Breast epithelium (tissue), 4 donors: ENCODE measurements at places on chromosomes 3 and 15. TPM values are rescaled to one million over a fixed set of nuclear protein-coding genes. Genes with fewer than 3 reads are reported as not detected.

Gene FBXW12
- 0.32 TPM for total RNA-seq

GRCh38 chr3:195595785-195596531 is 12.2 kb upstream of the APOD start:
- DNase-seq = no peak

- no peak for DNase-seq
These were observed 1.7 kb downstream of the RAB11A start for GRCh38 chr15:65870889-65871533.

Gene IGDCC3
- total RNA-seq = 0.33 TPM

DNA sequence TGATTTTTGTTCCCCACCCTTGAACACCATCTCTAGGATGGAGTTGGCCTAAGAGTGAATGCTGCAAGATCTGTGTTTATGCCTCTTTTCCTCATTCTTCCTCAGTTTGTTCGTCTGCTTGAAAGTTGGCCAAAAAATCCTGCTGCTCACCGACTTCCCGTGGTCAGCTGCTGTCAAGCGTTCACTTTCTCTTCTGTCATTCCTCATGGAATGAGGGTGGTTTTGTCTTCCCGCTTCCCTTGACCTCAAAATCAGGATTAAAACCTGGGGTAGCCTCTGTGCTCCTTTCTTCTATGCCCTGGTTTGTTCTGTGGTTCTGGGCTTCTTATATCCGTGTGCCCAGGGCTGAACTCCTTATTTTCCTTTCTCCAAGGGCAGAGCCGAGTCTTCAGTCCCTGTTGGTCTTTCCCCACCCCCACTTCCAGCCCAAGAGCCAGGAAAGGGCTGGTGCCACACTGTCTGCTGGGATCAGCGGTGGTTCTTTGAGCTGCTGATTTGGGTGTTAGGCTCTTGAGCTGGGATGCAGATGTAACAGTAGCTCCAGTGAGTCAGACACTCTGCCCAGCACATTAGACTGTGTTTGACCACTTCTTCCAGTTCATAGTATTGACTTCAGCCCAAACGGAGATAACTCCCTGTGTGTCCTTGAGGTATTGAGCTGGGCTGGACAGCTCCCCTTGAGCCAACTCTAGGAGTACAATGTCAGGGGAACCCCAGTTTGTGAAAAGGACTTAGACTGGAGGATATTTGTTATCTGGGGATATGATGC is 2.3 kb downstream of the SERF2 start:
- DNase-seq = no peak

- peak; percentile 86 for DNase-seq
These were observed 247 bp downstream of the FETUB start for GRCh38 chr3:186640473-186640818.

DNA sequence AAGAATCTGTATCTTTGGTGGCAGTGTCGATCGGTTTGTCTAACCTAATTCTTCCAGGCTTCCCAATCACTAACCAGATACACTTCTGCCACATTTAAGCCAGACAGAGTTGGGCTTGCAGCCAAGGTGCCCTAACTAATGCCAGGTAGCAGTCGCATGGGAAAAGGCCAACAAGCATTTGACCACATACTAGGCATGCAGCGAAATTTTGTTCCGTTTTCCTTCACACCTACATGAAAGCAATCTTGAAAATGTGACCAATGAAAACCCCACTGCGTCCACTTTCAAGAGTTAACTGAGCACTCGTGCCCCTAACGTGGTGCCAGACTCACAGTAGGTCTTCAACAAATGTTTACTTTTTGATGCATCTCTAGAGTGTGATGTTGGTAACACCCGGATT is 192.2 kb upstream of the TPM1 start:
- no peak for DNase-seq

- DNase-seq = no peak
These were observed 2.0 kb downstream of the CA12 start for GRCh38 chr15:63379492-63380150.
